Uterus (tissue), 4 donors: ENCODE measurements at places on chromosomes 3 and 15. TPM values are rescaled to one million over a fixed set of nuclear protein-coding genes. Genes with fewer than 3 reads are reported as not detected.

- DNase-seq: no peak
These were observed 33.5 kb downstream of the PDIA5 start for GRCh38 chr3:123100193-123100776.

The MYO1E gene
- total RNA-seq: 23.3 TPM

DNA sequence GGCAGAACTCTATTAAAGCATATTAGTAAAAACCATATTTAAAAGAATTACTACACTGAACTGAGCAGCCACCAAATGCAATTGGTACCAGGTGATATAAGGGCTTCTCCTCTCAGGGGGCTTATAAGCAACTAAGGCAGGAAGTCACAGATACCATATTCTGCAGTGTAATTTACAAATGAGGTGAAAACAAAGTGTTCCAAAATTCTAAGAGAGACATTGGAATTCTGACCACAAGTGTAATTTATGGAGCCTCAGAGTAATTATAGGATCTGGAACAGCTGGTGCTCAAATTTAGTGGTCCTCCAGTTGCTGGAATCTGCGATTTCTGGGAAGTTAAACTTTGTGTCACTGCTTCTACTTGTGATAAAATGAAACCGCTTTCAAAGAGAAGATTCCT lies 3.1 kb upstream of the NR1I2 start:
- DNase-seq: no peak

The FHIT gene
- 15.2 TPM for total RNA-seq

DNA sequence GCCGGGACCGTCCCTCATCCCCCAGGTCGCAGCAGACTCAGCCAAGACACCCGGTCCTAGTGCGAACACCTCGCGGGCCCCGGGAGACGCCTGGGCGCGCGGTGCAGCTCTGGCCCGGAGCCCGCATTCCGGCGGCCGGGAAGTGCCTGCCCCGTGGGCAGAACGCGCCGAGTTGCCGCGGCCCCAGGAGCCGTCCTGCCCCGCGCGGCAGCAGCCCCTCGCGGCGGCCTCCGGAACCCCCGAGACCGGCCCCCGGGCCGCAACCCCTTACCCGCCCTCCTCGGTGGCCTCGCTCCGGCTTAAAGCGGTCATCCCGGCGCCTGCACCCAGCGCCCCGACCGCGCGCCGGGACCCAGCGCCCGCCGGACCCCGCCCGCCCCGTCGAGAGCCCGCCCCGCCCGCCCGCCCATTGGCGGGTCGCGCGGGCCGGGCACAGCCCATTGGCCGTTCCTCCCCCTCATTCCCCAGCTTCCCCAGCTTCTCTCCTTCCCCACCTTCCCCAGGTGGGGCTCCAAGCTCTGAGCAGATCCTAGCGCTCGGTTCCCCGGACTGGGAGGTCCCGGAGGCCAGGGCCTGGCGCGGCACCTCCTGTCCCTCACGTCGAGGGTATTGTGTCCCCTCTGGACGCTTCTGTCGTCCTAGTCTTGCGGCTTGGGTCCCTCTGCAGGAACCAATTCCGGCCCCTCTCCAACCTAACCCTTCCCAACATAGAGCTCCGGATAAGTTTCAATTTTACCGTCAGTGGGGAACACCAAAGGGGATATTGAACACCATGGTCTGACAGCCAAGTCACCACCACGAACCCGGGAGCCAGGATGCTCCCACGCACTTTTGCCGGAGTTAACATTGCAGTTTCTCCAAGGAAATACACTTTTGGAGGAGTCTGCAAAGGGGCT lies at the start of gene GRAMD2A:
Gene GRAMD2A, minus strand, starts transcription at position 328 of the 896 bp plus-strand sequence.
- no peak for DNase-seq

DNA sequence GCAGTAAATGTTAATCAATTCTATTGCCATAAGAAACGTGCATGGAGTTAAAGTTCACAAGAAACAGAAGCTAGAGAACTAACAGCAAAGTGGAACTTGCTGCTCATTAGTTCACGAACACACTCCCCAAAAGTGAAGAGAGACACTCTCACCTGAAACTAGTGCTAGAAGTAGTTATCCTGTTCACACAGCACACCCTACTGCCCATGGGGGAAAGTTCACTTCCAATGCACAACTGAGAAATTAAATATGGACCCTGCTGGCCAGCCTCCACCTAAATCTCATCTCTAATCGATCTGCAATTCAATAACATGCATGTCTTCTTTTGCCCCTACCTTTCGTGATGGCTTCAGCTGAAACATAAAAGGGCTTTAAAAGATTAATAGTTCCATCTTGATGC lies 39.4 kb upstream of the FRMD4B start:
- DNase-seq: no peak

The CCR9 gene
- total RNA-seq: not detected

DNA sequence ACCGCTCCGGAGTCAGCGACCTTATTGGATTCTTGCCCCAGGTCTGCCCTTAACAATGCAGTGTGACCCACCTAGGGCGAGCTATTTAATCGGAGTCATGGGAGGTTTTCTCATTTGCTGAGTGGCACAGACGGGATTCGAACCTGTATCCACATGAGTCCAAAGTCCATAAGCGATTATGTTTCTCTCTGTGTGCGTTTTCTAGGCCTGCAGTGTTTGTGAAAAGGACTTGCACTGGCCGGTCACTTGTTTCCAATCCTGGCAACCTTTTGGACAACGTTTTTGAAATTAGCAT lies 691 bp upstream of the HDGFL3 start:
- DNase-seq: no peak

DNA sequence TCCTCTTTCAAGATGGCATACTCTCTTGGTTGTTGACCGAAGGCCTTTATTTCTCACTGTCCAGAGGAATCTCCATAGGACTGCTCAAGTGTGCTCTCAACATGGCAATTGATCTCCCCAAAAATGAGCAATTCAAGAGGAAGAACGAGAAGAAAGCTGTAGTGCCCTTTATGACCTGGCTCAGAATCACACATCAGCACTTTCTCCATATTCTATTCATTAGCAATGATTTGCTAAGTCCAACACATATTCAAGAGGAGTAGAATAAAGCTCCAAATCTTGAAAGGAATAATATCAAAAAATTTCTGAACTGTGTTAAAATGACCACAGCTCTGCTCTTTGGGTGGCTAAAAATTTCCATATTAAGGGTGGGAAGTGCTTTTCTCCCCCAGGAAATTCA lies 151.6 kb upstream of the SYNPR start:
- DNase-seq: no peak

The SAMMSON gene
- 0.21 TPM for total RNA-seq

DNA sequence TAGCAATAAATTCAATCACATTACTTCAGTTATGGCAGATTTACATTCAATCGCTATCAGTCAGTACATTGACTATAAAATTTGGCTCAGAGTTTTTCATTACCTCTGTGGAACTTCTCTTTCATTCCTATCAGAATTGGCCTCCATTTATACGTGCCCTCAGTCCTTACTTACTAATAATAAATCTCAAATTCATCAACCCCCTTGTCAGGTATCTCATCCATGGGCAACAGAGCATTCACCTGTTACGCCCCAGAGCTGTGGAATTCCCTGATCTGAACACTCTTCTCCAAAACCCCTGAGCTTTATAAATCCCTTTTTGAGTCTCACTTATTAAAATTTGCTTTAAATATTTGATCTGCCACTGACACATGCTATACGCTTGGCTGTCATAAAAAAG lies 492.9 kb downstream of the GBE1 start:
- no peak for DNase-seq

- DNase-seq: no peak
These were observed 31.2 kb downstream of the SEC61A1 start for GRCh38 chr3:128083396-128083795.

The PLA2G4F gene
- 0.29 TPM for total RNA-seq

DNA sequence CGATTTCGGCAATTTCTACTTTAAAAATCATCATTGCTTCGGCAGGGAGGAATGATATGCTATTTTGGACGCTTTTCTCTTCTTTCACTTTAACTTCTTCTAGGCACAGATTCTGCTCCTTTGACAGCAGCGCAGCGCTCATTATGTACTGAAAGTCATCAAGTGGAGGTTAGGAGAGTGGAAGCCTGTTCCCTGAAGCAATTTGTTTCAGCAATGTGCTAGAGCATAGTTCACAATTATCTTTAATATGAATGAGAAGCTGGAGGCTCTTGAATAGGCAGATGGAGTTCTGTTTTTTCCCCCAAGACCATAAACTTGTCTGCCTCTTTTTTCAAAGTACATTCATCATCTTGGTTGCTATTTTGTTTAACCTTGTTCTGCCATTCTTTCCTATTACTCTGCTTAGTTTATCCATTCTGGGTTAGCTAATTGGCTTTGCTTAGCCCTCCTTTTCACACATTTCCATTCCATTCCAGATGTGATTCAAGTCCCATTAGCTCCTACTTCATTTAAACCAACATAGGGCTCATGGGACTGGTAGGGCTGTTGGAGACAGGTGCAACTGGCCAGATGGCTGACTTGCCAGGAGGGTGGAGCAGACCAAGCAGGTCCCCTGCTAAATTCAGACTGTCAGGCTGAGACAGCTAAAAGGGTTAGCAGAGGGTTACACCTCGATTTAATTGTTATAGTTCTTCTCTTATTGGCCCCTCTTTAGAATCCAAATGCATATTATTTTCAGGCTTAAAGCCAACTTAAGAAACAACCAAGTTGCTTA lies 534.7 kb upstream of the CBLB start:
- DNase-seq: no peak

DNA sequence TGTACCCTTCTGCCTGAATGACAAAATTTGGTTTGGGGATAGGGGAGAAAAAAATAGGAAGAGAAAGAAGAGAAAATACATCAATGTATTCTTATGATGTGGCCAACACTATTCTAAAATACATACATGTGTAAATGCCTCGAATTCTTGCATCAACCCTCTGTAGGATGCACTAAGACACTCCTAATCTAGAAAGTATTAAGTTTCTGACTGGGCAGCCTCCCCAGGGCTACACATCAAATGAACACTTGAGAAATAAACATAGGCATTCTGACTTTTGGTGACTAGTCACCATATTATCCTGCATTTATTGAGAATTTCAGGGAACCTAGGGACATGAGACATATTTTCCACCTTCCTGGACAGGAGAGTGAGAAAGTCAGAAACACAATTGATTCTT lies 109.2 kb downstream of the CPNE4 start:
- no peak for DNase-seq

- no peak for DNase-seq
These were observed 40.5 kb downstream of the TRAT1 start for GRCh38 chr3:108862865-108863798.

DNA sequence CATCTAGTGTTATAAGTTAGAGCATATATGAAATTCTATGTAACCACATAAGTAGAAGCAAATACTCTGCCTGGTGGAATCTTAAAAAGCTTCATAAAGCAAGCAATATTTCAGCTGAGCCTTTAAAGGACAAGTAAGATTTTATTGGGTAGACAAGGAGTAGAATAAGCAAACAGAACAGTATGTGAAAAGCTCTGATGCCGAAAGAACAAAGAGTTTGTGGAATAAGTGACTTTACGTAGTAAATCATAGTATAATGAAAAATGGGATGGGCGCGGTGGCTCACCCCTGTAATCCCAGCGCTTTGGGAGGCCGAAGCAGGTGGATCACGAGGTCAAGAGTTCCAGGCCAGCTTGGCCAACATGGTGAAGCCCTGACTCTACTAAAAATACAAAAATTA lies 9.9 kb downstream of the EAF2 start:
- no peak for DNase-seq

GRCh38 chr3:57060089-57060821 lies at the start of gene SPATA12:
Gene SPATA12, plus strand, starts transcription at chr3:57060664. Its CDS starts 13,031 bp downstream, at chr3:57073695.
- DNase-seq: peak; percentile 36

The TMEM207 gene
- not detected for total RNA-seq

DNA sequence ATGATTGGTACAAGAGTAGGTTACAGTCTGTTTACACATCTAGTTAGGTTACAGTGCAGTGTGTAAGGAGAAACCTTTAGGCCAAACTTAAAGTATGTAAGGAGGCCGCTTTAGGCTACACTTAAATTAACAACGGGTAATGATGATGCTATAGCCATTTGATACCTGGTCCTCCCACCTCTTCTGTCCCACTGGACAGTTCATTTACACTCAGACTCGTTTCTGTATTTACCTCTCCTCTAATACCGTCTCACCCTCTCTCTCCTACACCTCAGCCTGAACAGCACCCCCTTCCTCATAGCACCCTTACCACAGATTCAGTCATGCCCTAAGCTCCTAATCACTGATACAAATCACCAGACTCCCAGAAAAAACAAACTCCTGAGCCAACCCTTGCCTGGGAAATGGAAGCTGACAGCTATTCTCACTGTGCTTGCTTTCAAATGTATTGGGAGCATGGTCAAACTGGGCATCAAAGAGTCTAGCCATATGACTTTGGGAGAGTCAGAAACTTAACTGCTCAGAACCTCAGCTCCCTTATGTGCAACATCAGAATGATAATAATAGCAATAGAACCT lies 241.3 kb upstream of the SETMAR start:
- no peak for DNase-seq

GRCh38 chr3:172688588-172688987 lies 22.3 kb downstream of the NCEH1 start:
- no peak for DNase-seq

The LDHAL6B gene
- total RNA-seq: not detected

The IL12A gene
- total RNA-seq: 0.73 TPM

- DNase-seq: no peak
These were observed 266.6 kb upstream of the TBL1XR1 start for GRCh38 chr3:177463863-177464262.

DNA sequence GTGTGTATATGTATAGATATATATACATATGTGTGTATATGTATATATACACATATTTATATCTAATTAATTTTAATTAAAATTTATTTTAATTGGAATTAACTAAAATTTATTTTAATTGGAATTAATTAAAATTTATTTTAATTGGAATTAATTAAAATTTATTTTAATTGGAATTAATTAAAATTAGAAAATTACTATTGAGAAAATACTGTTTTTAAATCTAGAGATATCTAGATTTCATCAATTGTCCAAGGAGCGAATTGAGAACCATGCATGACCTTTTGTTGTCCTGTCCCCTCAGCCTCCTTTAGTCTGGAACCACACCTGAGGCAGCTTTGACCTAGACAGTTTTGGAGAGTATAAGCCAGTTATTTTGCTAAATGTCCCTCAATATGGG lies 1.8 kb downstream of the MOBP start:
- no peak for DNase-seq

The CPN2 gene
- total RNA-seq: not detected

The MST1R gene
- 0.26 TPM for total RNA-seq

DNA sequence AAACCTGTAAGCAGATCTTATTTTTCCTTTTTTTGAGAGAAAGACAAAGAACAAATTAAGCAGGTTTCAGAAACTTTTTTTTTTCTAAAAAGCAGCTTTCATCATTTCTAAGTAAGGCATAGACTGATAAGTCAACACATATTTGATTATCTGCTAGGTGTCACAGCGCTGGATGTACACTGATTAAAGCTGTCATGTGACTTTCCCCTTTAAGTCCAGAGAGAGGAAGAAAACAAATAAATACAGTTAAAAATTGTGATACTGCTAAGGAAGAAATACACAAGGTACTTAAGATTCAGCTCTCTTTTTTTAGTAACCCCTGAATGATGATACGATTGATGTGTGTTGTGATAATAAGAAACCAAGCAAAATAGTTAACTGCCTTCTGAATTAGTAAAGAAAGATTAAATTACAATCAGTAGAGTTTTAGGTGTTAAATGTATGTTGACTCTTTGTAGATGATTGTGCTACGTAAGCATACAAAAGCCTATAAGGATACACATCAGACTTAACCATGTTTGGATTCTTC lies 2.8 kb downstream of the GLCE start:
- DNase-seq: no peak

The CLN6 gene
- total RNA-seq: 34.0 TPM

The MGA gene
- 156 TPM for total RNA-seq

The WDR93 gene
- total RNA-seq: 1.5 TPM

The LSAMP gene
- 25.8 TPM for total RNA-seq
